ENCODE measurements at places on chromosomes 12 and 14.
A peak's percentile ranks its signal among the peaks of the same experiment; 100 is the strongest.

GRCh38 chr14:64705381-64706118 is 1.3 kb downstream of the PLEKHG3 start:
- DNase-seq = peak; percentile 49

DNA sequence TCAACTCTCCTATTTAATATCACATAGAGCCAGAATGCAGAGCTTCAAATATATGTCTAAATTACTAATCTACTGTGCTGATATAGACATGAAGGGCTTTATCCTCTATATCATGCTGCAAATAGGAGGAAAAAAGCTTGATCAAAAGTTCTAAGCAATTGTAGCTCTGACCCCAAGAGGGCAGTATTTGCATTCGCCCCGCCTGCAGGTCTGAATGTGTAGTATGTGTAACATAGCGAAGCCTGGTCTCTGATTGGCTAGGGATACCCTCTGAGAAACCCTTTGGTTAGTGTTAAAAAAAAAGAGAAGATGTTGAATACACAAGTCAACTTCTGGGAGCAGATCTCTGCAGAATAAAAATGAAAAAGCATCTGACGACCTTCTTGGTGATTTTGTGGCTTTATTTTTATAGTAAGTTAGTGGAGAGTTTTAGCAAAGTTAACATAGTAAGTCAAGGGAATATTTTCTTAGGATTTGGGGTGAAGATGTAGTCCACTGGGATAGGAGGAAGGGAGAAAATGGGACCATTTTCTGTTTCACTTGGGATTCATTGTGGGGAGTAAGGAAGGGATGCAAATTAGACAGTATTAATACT is 151.6 kb upstream of the OR4E1 start:
- DNase-seq = no peak

GRCh38 chr12:52756281-52756960 is 20.7 kb downstream of the KRT76 start:
- no peak for DNase-seq

GRCh38 chr14:71452987-71453386 is 479.2 kb upstream of the RGS6 start:
- DNase-seq = no peak

DNA sequence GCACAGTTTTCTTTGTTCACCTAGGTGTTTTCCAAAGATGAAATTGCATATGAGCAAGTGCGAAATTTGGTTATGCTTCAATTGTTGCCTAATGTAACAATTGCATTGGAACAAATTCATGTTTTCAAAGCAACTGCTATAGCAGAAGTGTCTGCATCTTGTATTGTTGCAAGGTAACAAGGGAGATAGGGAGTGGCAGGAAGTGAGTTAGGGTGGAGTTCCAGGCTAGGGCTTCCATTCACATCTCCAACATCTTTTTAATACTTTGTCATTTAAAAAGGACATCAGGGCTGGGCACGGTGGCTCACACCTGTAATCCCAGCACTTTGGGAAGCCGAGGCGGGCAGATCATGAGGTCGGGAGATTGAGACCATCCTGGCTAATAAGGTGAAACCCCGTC is 312.3 kb upstream of the E2F7 start:
- DNase-seq = no peak

DNA sequence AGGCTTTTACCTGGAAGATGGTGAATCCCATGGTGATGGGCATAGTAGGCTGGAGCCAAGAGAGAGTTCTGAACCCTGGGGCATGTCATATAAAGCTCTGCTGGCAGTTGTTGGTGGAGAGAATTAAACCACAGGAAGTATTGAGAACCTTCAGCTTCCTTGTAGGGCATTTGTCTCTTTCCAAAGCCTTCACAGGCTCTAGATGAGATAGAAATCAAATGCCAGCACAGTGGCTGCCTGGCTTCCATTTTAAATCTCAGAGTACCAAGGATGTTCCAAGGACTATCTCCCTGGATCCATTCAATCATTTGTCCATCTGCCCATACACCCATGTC is 369.6 kb downstream of the DPF3 start:
- no peak for DNase-seq

GRCh38 chr14:74522740-74523139 is 29.2 kb downstream of the ISCA2 start:
- no peak for DNase-seq

DNA sequence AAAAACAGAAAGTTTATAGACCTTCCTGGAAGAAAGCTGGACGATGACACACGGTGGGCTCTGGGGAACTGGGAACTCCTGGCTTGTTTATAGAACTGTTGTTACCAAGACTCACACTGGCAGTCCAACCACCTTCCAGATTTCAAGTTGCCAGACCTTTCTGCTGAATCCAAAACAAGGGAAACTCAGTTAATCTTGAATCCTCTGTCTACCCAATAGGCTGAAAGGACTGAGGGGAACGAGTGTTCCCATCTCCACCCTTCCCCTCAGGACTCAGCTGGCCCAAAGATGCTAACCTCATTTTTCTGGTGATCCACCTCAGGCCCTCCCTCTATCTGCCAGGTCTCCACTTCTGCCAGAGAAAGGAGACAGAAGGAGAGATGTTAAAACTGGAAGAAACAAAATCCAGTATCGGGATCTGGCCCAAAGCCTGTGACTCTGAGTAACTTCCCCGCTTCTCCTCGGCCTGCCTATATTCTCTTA is 231.4 kb downstream of the ANO2 start:
- DNase-seq = no peak

DNA sequence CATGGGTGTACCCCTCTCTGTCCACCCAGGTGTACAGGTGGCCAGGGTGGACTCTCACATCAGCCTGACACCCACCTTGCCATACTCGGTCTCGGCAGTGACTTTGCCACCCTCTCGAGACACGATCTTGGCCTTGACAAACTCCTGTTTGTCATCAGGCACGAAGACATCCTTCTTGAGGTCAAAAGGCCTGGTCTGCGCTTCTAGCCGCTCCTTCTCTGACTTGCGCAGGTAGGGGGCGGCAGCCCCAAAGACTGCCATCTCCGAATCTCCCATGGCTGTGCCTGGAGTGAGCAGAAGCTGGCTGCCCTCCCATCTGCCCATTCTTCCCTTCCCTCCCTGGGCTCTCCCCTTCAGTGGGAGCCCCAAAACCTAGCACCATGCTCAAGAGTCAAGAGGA is 2.0 kb downstream of the MYH7 start:
- DNase-seq = no peak

DNA sequence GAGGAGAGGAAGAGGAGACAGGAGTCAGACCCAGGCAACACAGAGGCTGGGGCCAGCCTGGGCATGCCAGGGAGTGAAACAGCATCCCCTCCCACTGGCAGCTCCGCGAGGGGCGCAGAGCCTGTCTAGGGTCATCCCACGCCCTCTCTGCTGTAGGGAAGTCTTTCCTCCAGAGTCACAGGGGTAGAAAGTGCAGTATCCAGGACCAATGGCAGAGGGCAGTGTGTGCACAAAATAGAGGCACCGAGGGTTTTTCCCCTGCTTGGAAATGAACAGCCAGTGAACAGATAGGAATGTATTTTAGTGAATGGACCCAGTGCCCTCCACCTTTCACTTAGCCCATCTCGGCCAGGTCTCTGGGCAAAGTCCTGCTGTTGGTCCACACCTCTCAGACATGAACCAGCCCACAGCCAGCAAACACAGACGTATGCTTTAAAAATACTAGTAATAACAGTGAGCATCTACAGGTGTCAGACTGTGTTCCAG is 9.4 kb upstream of the KRT74 start:
- peak; percentile 88 for DNase-seq

DNA sequence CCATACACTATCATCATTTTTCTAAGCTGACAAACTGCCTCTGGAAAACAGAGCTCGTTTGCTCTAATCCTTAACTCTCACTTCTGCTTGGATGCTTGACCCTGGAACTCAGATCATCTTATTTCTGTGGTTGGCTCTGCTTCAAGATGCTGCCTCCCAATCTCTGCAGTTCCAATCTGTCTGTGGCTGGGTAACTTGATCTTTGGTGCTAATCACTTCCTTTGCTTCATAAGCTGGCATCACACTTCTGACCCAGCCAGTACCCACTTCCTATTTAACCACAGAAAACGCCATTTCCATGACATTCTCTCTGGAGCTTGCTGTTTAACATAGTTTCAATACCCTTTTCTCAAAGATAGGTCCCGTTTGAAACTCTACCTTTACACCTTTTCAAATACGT is 254.2 kb downstream of the ACSS3 start:
- DNase-seq = no peak

DNA sequence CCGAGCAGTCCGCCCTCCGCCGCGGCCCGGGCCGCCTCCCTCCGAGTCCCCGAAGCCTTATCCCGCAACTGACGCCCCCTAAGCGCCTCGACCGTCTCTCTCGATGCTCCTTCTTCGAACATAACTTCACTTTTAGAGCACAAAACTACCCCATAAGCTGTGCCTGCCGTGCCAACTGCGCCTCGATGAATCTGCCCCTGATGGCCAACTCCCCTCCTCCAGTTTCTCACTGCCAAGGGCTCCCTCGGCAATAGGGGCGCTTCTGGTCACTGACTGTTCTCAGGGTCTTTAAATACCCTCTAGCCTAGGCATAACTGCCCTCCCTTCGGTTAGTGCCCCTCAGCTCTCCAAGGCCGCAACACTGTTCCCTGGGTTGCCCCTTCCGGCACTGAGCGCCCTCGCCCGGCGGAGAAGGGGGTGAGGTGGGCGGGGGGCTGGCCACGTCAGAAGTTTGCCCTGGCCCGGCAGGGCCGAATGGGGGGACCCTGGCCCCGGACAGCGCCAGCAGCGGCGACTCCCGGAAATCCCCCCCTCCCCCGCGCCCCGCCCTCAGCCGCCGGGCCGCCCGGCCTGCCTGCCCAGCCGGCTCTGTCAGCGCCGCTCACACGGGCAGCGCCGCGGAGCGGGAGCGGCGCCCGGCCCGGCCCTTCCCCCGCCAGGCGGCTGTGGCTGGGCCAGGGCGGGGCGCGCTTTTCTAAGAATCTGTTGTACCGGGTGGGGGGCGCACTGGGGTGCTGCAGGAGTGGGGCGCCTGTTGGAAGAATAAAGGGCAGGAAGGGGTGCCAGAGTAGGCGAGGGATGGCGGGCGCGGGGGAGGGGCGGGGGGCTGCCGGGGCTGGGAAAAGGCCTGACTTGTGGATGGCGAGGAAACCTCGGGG is 10.6 kb downstream of the RARG start:
- peak; percentile 84 for DNase-seq

- no peak for DNase-seq
Measured at GRCh38 chr14:101789222-101789621, 27.7 kb downstream of the PPP2R5C start.

DNA sequence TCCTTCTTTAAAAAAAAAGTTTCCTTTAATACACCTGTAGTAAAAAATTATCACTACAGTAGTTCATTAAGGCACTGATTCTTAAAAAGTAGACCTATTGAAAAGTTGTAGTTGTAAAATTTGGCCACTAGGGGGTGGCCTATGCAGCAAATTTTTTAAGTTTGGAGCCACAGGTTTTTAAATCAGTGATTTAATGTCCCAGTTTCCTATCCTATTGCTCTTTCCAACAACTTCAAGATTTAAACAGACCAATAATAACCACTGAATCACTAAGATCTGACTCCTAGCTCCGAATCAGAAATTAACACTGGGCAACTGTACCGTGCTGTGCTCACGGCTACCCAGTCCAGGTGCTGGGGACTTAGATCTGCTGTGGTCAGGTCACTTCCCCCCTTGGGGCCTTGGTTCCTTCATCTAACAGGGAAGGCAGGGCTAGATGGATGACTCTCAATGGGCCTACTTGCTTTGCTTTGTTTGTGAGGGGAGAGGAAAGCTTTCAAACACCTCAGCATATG is 279.3 kb downstream of the MED13L start:
- DNase-seq = peak; percentile 57

- DNase-seq = peak; percentile 95
Measured at GRCh38 chr14:59189786-59190368, 1.4 kb downstream of the DAAM1 start.

GRCh38 chr12:64836856-64837255 is 12.4 kb downstream of the TBC1D30 start:
- no peak for DNase-seq

Measured in AG20443 (cell line).